HFFc6 (cell line): ENCODE measurements at places on chromosomes 12 and 14. TPM values are rescaled to one million over a fixed set of nuclear protein-coding genes. Genes with fewer than 3 reads are reported as not detected.

MYBPC1 gene
- total RNA-seq: not detected in 3 replicates

GZMH gene
- not detected in 3 replicates for total RNA-seq

ADCK1 gene
- total RNA-seq: 5.0 to 5.5 TPM (median 5.3 TPM) in 3 replicates

TTC6 gene
- total RNA-seq: 0.68 TPM in 1 of 3 replicates, not detected in the others

HCAR3 gene
- not detected in 2 replicates for total RNA-seq

SYNDIG1L gene
- total RNA-seq: not detected in 3 replicates

CARMIL3 gene
- total RNA-seq: not detected in 3 replicates

SLC15A4 gene
- total RNA-seq: 21.8 to 24.5 TPM (median 22.1 TPM) in 3 replicates

ARMH4 gene
- 3.1 and 6.2 TPM in 2 replicates for total RNA-seq

PIP4K2C gene
- 22.6 to 34.1 TPM (median 30.3 TPM) in 3 replicates for total RNA-seq
